ENCODE measurements at places on chromosomes 6 and 20.

GRCh38 chr6:119076576-119077390 lies 1.7 kb downstream of the FAM184A start:
- no peak for DNase-seq

DNA sequence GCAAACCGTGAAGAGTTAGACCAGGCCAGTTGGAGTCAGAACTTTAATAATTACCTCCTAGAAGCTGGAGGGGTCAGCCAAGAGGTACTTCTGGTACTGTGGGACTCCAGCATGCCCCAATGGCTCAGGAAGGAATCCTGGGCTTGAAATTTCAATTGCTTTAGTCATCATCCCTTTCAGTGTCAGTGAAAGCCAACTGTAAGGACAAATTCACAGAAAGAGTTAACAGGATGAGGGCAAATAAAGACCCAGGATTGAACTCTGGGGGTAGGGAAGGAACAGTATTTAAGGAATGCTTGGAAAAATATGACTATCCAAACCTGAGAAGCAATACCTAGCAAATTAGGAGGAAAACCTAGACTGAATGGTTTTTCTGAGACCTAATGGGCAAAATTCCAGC lies 735.1 kb upstream of the MARCKS start:
- no peak for DNase-seq

DNA sequence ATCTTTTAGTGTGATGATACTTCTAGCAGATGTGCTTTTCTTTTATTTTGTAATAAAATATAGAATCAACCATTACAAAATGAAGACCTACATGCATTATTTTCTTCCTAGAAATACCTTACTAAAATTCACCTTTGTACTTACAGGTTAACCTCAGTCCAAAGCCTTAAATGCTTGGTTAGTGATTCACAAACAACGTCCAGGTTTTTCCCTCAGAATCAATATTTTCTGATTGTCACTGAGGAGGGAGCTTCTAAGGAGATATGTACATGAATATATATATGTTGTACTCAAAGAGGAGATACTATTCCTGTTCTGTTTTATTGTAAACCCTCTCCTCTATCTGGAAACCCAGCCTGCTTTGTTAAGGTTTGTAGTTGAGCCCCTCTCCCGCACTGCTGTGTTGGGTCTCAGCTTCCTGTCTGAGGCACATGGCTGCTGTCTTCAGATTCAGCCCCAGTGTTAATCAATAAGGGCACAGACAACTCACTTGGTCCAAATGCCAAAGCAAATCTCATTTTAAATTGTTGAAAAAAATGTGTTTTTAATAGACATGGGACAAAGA lies 33.9 kb upstream of the HS3ST5 start:
- DNase-seq: no peak

DNA sequence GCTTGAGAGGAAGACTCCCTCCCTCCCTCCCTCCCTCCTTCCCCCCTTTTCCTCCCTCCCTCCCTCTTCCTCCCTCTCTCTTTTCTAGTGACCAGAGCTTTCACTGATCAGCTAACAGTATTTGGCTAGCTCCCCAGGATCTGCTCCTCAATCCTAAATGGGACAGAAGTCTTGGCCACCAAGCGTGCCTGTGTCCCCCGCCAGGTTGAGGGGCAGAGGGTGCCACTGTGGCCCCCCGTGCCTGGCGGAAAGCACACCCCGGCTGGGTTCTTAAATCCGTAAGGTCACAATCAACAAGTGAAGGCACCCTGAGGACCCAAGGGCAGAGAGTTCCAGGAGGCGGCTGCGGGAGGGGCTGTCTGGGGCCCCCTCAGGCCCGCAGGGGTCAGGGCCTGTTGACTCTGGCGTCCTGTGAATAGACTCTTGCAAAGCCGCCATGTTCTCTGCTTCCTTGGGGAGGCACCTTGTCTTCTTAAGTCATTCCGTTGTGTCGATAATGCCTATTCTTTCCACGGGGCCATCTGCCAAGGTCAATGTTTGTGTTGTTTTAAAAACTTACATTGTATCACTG lies 38.9 kb upstream of the STX16 start:
- no peak for DNase-seq

- no peak for DNase-seq
Measured at GRCh38 chr6:7087066-7087465, 20.7 kb upstream of the RREB1 start.

DNA sequence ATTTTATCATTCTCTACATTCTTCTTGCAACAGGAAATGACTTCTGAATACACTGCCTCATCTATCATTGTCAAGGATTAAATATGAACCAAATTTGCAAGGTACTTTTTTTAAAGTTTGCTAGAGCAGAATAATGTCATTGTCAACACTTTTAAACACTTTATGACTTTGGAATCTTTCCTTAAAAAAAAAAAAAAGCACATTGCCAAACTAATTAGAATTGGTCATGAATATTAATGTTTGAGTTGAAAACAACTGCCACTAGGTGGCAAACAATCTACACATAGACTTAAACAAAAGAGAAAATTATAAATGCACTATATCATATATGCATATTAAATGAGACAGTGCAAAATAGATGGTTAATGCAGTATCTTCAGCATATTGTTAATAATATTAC lies 32.5 kb upstream of the TMEM244 start:
- DNase-seq: no peak

- no peak for DNase-seq
Measured at GRCh38 chr6:169542491-169542890, 159.3 kb downstream of the WDR27 start.

Data from transverse colon (tissue), 4 donors.